ENCODE measurements at places on chromosomes 16 and 17.

GRCh38 chr16:2717383-2718263 is 2.4 kb downstream of the PRSS27 start:
- no peak for DNase-seq

- no peak for DNase-seq
Observed at GRCh38 chr16:89337965-89338364, 120.5 kb downstream of the ZNF778 start.

- no peak for DNase-seq
Observed at GRCh38 chr16:53611179-53611696, 92.4 kb downstream of the RPGRIP1L start.

GRCh38 chr17:66715745-66716156 is 119.2 kb upstream of the CACNG5 start:
- DNase-seq: no peak

DNA sequence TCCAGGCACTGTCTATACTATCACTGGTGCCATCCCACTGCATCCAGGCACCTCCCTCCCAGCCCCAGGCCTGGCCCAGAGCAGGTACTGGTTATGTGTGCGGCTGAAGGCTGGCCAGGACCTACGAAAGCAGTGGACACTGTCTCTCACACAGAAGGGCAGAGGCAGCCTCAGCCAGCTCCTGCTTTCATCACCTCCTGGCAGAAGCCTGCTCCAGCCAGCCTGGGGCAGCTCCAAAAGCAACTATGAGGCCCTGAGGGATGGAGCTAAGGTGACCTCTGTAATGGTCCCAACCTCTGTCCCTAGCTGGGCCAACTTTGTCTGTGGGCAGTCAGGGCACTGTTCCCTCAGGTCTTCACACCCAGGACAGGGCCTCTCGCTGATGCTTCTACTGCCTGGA is 18.8 kb downstream of the HSD11B2 start:
- no peak for DNase-seq

DNA sequence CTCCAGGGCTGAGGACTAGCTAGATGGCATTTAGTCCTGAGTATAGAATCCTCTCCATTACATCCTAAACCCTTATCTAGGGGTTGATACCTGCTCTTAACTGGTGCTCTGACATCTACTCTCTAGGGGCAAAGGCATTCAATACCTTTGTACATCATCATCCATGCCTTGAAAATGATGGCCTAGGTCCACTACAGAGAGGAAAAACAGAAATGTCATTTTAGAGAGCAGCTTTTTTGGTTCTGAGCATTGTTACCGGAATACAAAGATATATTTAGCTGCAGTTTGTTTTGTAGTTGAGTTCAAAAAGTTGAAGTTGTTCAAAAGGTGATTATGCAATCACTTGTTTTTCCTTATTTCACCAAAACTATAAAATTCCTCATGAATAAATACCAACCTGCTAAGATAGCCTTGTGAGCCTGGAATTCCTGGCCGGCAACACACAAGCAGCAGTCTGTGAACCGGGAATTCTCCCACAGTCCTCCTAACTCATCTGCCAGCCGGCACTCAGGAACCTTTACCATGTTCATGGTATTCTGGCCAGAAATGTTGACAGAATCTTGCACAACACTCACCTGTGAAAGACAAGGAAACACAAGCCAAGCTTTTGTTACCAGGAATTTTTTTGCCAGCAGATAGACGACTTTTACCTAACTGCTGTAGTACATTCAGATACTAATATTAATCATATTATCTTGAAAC is 35.4 kb downstream of the NXPH3 start:
- no peak for DNase-seq

DNA sequence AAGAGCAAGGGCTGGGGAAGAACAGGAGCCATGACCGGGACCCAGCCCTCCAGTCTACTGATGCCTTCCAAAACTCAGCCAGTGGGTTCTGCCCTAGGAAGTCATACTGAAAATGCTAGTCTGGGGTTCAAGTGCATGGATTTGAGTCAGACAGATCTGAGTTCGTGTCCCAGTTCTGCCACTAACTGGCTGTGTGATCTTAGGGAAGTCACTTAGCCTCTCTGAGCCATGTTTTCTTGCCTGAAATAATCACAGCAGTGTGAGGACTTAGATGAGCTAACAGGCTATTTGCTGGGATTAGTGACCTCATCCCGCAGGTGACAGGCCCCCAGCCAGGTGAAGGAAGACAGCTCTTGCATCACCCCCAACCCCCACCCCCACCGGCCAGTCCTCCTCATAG is 4.4 kb downstream of the GRIN2C start:
- no peak for DNase-seq

GRCh38 chr17:64769712-64770111 is 107.6 kb upstream of the SMURF2 start:
- DNase-seq: no peak

GRCh38 chr17:19955099-19955498 is 22.5 kb downstream of the AKAP10 start:
- no peak for DNase-seq

- DNase-seq: no peak
Observed at GRCh38 chr17:69227541-69227940, 1.1 kb downstream of the ABCA10 start.

GRCh38 chr17:37177254-37177870 is 198.4 kb upstream of the C17orf78 start:
- no peak for DNase-seq

DNA sequence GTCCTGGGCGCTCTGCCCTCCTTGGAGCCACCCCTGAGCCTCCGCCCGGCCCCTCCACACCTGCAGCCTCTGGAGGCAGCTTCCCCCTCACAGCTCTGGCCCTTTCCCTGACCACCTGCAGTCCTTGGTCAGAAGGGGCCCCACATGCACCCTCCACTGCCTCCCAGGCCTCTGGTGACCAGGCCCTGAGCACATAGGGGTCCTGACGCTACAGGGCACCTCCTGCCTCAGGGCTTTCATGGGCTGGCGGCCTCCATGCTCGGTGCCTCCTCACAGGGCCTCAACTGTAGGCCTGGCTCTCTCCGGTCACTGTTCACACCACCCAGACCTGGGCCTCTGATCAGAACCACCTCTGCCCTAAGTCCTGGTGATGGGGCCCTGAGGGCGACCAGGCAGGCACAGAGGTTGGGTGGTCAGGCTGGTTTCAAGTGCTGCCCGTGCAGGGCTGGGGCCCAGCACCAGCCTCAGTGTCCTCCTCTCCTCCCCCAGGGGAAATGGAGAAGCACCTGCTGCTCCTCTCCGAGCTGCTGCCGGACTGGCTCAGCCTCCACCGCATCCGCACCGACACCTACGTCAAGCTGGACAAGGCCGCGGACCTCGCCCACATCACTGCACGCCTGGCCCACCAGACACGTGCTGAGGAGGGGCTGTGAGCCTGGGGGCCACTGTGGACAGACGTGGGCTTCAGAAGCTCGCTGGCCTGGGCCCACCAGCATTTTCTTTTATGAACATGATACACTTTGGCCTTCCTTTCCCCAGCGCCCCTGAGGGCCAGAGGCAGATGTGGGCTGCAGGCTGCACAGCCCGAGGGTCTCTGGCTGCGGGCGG is 3.9 kb downstream of the APRT start:
- DNase-seq: no peak

DNA sequence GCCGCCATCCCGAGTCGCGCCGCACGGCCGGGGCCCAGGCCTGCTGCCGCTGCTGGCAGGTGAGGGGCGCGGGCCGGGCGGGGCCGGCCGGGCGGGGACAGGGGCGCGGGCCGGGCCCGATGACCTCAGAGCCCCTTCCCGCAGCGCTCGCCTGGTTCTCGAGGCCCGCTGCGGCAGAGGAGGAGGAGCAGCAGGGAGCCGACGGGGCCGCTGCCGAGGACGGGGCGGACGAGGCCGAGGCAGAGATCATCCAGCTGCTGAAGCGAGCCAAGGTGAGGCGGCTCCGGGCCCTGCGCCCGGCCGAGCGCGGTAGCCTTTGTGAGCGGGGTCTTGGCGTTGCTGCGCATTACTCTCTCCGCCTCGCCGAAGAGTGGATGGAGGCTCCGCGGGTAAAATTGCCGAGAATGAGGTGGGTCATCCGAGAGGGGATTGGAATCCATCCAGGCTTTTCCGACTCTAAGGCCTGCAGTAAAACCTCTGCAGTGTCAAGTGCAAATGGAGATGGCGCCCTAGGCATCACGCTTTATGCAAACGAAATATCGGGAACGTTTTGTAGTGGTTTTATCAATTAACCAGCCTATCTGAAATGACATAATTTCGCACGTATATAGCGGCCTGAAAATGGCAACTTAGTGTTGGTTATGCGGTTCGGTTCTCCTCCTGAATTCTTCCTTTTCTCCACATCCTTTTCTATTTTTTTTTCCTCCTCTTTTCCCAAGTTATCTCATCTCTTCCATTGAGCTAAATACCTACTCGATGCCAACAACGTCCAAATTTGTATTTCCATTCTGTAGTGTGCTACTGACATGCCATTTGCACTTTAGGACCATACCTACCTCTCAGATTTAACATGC is 577 bp downstream of the TTC19 start:
- no peak for DNase-seq

GRCh38 chr16:66476328-66477027 is 49.4 kb downstream of the BEAN1 start:
- peak; percentile 56 for DNase-seq

DNA sequence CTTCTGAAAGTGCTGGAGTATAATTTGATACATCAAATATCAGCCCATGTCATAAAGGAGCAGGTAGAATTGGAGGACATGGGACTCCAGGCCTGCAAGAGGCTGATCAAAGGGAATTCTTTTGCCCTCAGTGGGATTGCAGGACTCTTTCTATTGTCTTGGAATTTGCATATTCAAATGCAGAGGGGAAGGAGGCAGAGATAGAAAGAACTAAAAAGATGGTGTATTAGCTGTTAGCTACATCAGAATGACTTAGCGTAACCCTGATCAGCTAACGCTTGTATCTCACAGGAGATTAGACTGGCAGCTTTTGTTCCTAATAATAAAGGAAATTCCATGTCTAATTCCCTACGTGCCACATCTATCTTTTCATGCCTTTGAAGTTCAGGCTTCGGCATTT is 1014.7 kb upstream of the RBFOX1 start:
- no peak for DNase-seq

DNA sequence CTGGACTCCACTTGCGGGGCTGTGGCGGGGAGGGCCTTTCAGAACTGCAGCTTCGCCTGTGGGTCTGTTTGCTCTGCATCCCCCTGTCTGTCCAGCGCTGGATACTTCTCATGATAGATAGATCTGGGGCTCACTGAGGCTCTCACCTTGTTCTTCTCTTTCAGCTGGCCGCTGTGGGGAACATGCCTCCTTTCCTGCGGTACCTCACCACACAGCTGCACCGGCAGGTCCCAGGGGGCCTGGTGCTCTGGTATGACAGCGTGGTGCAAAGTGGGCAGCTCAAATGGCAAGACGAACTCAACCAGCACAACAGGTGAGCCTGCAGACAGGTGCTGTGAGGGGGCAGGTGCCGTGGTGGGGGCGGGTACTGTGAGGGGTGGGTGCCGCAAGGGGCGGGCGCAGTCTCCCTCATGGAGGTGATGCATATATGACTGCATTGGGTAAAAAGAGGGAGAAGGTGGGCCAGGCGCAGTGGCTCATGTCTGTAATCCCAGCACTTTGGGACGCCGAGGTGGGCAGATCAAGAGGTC is 6.2 kb downstream of the ENGASE start:
- DNase-seq: no peak

- DNase-seq: no peak
Observed at GRCh38 chr16:3769942-3770341, 52.6 kb upstream of the TRAP1 start.

DNA sequence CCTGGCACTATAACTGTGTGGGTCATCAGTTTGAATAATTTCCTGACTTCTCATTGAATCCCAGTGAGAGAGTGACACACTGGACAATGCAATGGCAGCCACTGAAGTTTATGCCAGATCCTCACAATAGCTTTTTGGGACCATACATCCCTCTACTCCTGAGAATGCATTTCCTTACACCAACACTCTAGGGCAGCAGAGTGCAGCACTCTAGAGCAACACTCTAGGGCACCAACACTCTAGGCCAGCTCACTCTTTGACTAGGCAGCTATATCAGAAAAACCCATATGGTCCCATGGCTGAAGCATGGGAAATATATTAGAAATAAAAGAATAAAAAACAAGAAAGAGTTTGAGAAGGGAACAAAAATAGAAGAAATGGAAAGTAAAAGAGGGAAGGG is 309.2 kb downstream of the MAP2K6 start:
- no peak for DNase-seq

DNA sequence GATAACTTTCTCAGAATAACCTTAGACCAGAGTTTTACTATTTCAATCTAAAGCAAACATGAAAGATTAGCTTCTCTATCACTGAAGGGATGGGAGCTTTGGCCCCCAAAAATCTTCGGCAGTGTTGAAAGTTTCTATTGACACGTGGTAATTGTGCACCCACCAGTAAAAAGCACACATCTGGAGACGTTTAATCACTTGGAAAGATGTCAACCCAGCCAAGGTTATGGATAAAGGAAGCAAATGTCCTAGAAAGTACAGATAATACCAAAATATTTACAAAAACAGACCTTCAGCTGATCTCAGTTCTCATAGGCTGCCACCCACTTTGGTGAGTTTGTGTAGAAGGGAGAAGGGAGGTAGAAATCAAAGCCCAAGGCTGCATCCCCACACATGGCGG is 5.3 kb downstream of the MYCBPAP start:
- no peak for DNase-seq
